ENCODE measurements at places on chromosomes 6 and 20.

- DNase-seq = peak; percentile 98
Measured at GRCh38 chr20:46959081-46959692, 64.5 kb downstream of the EYA2 start.

DNA sequence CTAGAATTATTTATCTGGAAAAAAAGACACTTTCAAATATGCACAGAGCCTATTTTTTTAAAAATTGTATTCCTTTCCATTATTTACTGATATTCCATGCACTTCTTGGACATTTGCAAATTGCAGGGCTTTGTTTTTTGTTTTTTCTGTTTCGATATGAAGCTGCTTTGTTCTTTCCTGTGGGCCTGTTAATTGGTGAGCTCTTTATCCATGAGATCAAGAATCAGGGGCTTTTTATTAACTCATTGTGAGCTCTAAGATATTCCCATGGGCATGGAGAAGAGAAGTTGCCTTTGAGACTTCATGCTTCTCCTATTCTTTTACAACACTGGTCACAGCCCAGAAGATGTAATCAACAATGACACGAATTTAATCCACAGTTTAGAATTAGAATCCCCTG lies 145.1 kb downstream of the SAMD5 start:
- no peak for DNase-seq

- DNase-seq = no peak
Measured at GRCh38 chr6:31328355-31328960, 28.5 kb downstream of the HLA-B start.

GRCh38 chr6:37316071-37316470 lies 37.7 kb upstream of the RNF8 start:
- DNase-seq = peak; percentile 25

DNA sequence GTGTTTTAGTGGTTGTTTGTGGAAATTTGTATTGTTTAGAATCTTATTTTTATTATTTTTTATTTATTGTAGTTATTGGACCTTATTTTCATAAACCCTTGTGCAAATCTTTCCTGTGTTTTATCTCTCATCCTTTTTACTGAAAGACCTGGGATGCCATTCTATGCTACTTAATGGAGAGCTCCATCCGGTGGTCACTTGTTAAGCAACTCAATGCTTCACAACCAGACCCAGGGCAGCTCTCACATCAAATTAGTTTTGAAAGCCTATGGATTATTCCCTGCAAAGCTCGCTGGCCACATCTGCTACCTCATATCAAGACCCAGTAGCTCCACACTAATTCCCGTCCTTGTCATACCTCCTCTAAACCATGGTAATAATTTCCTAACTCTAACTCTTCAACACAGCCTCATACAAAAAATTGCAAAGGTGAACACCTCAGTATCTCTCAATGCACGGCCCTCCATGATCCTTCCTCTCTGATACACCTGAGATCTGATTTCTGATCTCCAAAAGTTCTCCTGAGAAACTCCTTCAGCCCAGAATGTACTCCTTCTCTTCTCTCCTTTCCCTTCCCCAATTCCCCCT lies 296.6 kb upstream of the MANEA start:
- DNase-seq = peak; percentile 47

- no peak for DNase-seq
Measured at GRCh38 chr6:82915666-82916065, 150.0 kb downstream of the UBE3D start.

- DNase-seq = no peak
Measured at GRCh38 chr20:51176876-51177275, 154.0 kb upstream of the KCNG1 start.

- DNase-seq = no peak
Measured at GRCh38 chr6:113662688-113663333, 194.3 kb upstream of the MARCKS start.

DNA sequence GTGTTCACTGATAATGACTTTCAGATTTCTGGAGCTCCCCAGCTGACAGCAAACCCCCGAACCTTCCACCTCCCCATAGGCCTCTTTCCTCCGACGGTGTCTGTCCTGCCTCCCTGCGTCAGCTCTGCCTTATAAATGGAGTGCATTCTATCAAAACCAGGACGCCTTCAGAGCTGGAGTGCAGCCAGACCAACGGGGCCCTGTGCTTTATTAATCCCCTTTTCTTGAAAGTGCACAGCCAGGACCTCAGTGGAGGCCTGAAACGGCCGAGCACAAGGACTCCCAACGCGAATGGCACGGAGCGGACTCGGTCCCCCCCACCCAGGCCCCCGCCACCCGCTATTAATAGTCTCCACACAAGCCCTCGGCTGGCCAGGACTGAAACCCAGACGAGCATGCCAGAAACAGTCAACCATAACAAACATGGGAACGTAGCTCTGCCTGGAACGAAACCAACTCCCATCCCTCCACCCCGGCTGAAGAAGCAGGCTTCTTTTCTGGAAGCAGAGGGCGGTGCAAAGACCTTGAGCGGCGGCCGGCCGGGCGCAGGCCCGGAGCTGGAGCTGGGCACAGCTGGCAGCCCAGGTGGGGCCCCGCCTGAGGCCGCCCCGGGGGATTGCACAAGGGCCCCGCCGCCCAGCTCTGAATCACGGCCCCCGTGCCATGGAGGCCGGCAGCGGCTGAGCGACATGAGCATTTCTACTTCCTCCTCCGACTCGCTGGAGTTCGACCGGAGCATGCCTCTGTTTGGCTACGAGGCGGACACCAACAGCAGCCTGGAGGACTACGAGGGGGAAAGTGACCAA lies 42.3 kb upstream of the NAA20 start:
- DNase-seq = peak; percentile 97

DNA sequence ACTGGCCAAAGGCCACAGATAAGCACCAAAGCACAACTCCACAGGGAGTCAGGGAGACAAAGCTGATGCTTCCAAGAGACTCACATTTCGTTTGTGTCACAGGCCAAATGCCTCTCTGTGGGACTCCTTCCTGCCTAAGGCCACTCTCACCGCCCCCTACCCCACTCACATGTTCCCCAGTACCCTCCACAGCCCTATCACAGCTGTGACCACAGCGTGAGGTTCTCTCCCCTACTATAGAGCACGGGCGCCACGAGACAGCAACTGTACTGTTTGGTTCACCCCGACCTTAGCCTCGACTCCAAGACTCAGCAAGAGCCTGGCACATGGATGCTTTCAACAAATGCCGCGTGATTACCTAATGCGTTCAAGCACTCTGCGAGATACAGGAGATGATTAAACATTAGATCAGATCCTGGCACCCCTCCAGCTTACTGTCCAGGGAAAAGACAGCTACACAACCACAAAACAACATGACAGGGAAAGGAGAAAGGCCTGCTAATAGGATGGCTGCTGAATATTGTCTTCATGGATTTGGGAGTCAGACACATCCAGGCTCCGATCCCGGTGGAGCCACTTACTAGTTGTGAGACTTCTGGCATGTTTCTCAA lies 105.5 kb downstream of the AGPAT4 start:
- peak; percentile 97 for DNase-seq

DNA sequence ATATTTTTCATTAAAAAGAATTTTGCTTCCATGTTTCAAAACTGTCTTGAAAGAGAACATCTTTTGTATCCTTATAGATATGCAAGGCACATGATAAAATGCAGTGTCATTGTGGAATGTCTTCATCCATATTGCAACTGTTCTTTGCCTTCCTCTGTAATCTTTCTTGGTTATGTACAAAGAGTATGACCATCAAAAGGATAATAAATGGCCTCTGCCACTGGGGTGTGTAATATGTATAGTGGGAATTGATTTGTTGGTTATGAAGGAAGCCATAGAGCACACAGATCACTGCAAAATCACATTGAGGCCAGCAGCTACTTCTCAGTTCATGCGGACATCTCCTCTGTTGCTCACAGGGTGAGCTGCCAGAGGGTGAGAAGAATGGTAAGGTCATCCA lies 703.5 kb downstream of the TFAP2A start:
- no peak for DNase-seq

- DNase-seq = no peak
Measured at GRCh38 chr6:11956781-11957180, 55.3 kb upstream of the HIVEP1 start.

GRCh38 chr6:134352786-134353480 lies 35.0 kb upstream of the SGK1 start:
- DNase-seq = peak; percentile 93

DNA sequence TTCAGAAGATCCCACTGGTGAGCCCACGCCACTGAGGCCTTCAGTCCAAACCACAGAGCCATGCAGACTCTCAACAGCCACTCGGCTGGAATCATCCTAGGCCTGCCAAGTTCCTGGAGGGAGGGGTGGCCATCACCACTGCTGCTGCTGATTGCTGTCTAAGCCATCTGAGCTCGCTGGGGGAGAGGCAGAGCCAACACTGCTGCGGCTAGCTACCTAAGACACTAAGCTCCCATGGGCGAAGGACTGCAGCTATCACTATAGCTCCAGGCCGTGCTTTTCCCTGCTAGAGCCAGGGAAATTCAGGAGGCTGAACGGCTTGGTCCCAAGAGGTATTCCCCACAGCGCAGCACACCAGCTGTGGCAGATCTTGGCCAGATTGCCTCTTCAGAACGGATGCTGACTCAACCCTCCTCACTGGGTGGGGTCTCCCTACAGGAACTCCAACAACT lies 73.6 kb downstream of the TBC1D32 start:
- peak; percentile 72 for DNase-seq

- no peak for DNase-seq
Measured at GRCh38 chr6:170436209-170436809, 116.8 kb downstream of the PSMB1 start.

DNA sequence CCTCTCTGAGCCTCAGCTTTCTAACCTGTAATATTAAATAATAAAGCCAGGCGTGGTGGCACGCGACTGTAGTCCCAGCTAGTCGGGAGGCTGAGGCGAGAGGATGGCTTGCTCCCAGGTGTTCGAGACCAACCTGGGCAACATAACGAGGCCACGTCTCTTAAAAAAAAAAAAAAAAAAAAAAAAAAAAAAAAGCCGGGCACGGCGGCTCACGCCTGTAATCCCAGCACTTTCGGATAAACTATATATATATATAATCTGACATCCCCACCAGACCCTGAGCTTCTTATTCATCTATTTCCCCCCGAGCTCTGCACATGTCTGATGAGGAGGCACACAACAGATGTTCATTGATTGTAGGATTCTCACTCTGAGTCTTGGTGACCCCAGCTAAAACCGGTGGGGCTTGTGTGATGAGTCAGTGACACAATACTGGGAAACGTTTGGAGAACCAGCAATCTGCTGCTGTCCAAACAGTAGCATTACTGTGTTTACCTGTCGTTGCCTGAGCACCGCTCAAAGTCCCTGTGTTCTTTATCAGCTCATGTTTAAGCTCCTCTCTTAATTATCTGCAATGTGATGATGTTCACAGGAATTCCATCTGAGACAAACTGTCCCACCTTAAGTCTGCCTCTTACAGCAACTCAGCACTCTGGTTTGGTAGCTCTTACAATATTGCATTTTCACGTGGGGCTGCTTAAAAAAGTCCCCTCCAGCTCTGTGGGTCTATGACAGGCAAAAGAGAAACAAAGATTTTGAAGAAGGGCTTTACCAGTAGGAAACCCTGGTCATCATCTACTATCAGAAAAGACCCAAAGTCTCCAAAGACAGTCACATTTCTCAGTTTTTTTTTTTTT lies 1.0 kb upstream of the SPATA2 start:
- peak; percentile 32 for DNase-seq

GRCh38 chr6:111771094-111771432 lies 102.2 kb downstream of the FYN start:
- no peak for DNase-seq

- no peak for DNase-seq
Measured at GRCh38 chr6:28927846-28928245, 4.1 kb upstream of the TRIM27 start.

- DNase-seq = peak; percentile 26
Measured at GRCh38 chr6:68891419-68891818, 256.3 kb downstream of the ADGRB3 start.

DNA sequence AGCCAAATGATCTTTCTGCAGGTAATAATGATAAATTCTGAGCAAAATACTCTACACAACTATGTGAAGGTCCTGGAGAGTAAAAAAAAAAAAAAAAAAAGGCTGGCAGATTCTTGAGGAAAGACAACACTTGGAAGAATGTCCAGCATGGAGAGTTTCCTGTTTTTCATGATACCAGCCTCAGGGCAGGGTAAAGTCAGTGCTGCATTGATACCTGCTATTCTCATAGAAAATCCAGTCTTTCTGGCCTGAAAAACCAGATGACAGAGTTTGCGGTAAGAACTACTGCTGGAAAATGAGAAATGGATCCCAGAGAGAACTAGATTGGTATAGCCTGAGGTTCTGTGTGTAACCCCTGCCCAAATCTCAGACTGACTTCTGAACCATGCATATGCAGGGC lies 89.1 kb downstream of the AFG1L start:
- DNase-seq = no peak

DNA sequence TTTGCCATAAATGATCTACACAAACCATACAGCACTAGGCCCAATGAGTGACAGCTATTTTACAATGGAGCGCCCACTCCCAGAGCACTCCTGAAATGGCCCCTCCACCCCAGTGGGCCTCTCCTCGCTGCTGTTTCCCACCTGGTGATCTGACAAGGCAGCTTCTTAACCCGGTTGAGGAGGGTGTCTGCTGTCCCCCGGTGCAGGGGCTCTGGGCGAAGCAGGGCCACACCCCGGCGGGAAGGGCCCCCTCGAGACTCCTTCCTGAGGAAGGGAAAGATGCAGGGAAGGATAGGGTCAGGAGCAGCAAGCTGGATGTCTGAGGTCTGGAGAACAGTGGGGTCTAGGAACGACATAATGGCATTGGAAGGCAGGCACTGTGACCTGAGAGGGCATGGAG lies 10.2 kb downstream of the ABHD16A start:
- no peak for DNase-seq

DNA sequence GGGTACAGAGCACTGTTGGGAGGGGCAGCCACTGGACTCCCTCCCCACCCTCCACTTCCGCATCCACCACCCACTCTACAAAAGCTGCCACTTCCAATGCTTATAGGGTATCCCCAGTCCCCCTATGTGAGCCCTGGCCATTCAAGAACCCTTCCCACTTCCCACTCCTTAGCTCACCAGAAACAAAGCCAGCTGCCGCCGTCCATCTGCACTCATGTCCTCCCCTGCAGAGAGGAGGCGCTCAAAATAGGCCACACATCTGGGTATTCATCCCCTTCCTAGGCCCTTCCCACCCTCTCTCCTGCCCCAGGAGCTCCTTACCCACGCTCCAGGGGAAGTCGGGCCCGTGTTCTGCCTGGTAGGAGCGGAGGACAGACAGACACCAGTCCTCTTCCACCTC lies 6.5 kb upstream of the LY6G5C start:
- no peak for DNase-seq

DNA sequence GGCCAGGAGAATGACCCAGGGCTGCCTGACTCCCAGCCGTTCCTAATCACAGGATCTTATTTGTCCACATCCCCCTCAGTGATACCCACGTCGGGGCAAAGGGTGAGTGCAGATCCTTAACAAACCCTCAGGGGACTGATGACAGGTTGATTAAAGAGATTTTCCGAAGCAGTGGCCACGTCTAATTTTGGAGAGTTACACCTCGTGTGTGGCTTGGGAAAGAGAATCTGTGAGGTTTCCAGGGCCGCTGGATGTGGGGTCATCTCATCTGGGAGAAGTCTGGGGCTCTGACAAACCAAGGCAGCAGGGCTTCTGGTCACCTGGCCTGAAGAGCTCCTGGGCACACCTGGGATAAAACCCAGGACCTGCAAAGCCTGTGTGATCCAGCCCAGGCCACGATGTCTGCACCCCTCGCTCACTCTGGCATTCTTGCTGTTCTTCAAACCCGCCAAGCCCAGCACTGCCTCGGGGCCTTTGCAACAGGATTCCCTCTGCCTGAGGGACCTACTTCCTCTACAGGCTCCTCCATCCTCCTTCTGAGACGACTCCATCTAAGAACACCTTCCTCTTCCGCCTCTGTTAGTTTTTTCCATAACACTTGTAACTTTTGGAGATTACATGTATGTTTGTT lies 4.7 kb downstream of the JPH2 start:
- no peak for DNase-seq

- no peak for DNase-seq
Measured at GRCh38 chr6:128135325-128135724, 234.5 kb upstream of the THEMIS start.

Data from fibroblast of lung (primary cell).